ENCODE measurements at places on chromosomes 5 and 9. TPM values are rescaled to one million over a fixed set of nuclear protein-coding genes. Genes with fewer than 3 reads are reported as not detected.

Gene TAF11L12
- not detected for total RNA-seq

Gene SOWAHA
- 0.09 TPM for total RNA-seq

Gene ORM2
- total RNA-seq, result not detected

Gene SLC46A2
- total RNA-seq, result not detected

Gene NOXA1
- 0.80 TPM for total RNA-seq
